Naive thymus-derived CD4-positive, alpha-beta T cell (primary cell): ENCODE measurements at places on chromosomes 12 and 14. TPM values are rescaled to one million over a fixed set of nuclear protein-coding genes. Genes with fewer than 3 reads are reported as not detected.

Gene KRT77
- total RNA-seq, result not detected in 2 replicates

Gene SLC25A21
- not detected in 2 replicates for total RNA-seq

Gene VAMP1
- 123 TPM for total RNA-seq

Gene DEPDC4
- 0.84 TPM for total RNA-seq

Gene SMIM10L1
- 7.8 and 8.0 TPM in 2 replicates for total RNA-seq

Gene POTEM
- not detected in 2 replicates for total RNA-seq

- no peak for DNase-seq
Observed at GRCh38 chr12:104517880-104518279, 61.1 kb downstream of the CHST11 start.

- DNase-seq, result no peak
Observed at GRCh38 chr14:59407246-59408010, 57.8 kb downstream of the GPR135 start.

DNA sequence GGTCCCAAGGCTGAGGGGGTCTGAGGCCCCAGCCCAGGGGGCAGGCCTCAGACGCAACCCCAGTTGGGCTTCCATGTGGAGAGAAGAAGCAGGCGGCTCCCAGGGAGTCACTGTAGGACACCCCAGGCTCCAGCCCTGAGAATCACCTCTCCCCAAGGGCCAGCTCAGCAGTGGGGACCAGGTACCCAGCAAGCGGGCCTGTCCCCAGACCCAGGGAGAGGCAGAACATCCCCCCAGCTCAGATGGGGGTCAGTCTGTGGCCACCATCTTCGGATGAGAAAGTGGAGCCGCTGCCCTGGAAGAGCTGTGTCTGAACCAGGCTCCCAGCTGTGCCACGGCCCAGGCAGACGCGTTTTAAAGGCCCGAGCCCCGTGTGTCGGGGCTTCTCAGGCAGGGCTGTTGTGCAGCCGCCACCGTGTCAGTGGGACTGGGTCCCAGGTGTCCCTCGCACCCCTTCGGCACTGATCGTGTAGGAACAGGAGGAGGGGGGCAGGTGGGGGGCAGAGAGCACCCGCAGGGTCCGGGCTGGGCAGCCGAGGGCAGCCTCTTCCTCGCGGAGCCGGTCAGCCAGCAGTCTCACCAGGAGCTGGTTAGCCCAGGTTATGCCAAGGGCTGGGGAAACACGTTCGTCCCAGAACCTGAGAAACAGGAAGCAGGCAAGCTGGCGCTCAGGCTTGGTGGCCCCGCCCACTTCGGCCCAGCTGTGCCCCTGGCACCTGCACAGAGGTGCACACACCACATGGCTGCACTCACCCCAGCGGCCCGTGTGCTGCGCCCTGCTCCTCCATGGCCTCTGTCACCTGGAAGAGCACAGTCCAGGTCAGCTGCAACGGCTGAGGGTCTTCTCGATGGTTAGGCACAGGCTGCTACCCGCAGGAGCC is 16.6 kb downstream of the XRCC3 start:
- DNase-seq, result no peak

DNA sequence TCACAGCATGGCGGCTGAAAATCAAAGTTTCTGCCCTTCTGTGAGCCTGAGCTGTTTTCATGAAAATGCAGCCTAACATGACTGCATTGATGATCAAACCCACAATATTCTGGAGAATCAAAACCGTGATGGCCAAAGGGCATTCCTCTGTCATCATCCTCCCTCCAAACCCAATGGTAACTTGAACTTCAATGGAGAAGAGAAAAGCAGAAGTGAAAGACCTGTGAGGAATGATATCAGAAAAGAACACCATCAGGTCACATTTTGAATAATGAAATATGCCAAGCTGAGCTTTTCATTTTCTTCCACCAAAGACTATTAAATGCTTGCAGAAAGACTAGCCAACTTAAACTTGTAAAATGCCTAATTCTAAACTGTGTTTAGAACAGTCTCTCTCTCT is 8.1 kb downstream of the KCNJ8 start:
- DNase-seq, result no peak
